Erythroblast (primary cell): ENCODE measurements at places on chromosomes 5 and 9.

DNA sequence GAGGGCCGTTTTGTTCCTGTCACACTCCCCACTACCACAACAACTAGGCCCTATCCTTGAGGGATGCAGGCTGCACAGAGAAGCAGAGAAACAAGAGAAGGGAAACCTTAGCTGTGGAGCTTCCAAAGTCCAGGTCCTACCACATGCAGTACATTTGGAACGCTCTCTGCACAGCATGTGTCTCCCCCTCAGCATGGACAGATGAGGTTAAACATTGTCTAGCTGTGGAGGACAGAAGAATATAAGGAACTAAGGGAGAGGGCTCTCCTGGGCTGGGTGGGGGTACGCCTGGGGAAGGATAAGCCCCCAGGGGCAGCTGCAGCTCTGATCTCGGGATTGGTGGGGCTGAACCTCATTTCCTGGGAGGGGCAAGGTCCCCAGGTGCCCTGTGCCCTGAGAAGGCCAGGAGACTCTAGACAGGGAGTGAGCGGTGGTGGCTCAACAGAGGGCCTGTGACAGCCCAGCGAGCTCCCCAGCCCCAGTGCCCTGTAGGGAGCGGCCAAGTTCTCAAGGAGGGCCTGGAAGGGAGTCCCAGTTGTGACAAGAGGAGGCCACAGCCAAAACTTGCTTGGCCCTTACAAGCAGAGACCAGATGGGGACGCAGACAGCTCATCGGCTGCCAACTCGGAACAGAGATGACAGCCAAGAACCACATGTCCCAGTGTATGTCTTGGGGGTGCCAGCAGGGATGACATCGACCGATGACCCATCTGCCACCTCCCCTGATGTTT is 30.1 kb downstream of the TSPAN17 start:
- no peak for DNase-seq

GRCh38 chr5:135423146-135423845 is 23.9 kb downstream of the DCANP1 start:
- no peak for DNase-seq

DNA sequence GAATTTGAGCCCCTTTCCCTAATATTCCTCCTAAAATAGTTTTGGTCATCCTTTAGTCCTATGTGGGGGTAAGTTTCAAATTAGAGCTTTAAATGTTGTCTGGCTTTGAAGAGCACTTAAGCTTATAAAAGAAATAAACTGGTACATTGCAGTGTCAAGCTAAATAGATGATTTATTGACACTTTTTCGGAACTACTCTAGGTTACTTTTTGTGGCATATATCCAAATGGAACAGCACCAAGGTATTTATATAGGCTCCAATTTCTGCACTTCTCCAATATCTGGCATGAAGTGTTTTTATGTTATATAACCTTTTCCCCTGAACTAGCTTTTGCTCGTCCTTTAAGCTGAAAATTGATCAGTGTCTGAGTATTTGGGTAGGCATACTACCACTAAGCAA is 402.5 kb downstream of the NFIB start:
- no peak for DNase-seq

GRCh38 chr5:55917402-55918086 is 66.4 kb downstream of the IL31RA start:
- DNase-seq = no peak

DNA sequence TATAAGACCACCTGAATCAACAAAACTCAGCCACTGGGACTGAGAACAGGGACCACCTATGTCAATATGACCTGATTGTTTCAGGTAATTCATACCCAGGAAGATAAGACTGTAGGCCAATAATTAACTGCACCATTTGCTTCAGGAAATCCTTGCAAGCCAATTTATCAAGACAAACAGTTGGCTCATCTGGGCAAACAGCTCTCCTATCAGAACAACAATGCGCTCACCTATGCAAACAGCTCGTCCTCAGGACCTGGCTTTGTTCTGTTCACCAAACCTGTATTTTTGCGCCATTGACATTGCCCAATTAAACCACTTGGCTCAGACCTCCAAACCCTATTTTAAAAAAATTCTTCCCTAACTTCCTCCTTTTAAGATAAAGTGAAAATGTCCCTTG is 92.3 kb upstream of the MARCHF11 start:
- DNase-seq = no peak

- DNase-seq = no peak
These were observed 12.2 kb upstream of the ALDH1B1 start for GRCh38 chr9:38380230-38380871.

GRCh38 chr9:105059252-105059651 is 131.3 kb upstream of the ABCA1 start:
- no peak for DNase-seq

DNA sequence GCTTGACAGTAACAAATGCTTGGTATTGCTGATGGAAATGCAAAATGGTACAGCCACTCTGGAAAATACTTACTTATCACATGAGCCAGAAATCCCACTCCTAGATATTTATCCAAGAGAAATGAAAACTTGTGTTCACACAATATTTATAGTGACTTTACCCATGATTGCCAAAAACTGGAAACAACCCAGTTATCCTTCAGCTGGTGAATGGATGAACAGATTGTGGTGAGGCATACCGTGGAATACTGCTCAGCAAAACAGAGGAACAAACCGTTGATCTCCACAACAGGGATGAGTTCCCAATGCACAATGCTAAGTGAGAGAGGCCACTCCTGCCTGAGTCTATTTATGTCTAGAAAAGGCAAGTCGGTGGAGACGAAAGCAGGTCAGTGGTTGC is 40.5 kb upstream of the LRRC14B start:
- no peak for DNase-seq

DNA sequence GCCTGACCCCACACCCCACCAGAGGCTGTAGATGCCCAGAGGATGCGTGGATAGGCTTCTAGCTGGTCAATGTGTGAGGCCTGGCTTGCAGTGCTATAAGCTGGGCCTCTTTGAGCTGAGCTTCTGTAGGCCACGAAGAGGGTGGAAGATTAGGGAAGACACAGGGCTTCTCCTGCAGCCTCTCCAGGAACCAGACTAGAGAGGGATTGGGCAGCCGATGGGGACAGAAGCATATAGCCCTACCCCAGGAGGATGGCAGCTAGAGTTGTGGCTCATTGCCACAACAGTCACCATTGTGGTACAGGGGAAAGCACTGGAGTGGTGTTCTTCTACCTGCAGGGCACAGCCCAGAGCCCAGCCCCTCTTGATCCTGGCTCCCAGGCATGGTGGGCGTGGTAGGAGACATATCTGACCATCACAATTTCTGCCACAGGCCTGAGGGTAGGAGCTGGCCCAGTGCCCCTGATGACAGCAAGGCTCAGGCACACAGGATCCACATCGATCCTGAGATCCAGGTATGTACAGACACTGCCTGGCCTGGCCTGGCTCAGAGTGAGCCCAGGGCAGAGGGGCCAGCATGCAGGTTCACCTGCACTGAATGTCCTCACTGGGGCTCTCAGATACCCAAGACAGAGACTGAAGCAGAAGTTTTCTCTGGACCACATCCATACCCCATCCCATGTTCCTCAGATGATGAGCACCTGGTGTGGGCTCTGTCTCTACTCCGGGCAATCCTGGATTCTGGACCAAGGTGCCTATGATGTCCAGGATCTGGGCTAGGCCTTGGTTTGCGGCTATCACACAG is 8.7 kb downstream of the PDLIM4 start:
- DNase-seq = no peak

DNA sequence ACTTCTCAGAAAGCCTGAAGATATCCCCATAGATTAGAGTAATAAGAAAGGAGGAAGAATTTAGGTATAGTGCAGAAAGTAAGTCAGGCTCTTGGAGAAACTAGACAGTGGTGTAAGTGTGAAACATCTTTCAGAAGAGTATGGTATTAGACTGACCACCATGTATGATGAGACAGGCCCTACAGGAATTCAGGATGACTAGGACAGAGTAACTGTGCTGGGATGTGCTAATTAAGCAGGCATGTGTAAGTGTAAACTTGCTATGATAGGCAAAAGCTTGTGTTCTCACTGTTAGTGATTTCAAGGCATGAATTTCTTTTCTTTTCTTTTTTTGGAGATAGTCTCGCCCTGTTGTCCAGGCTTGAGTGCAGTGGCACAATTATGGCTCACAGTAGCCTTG is 70.8 kb downstream of the RAB24 start:
- DNase-seq = no peak

DNA sequence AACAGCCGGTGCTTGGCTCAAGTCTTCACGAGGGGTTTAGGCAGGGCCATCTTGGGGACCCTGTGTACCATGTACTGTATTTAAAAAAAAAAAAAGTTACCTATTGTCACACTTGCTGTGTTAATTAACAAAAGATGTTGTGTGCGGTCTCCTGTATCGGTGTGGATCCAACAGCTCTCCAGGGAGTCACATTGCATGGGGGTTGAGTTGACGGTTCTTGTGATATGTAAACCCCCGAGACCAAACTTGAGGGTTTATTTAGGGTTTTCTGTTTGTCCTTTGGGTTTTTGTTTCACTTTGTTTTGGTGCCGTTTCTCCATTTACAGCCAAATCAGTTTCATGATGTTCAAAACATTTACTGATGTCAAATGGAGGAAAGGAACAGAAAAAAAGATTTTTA is 22.2 kb downstream of the AMBP start:
- no peak for DNase-seq

GRCh38 chr9:97769208-97769607 is 72.1 kb upstream of the XPA start:
- DNase-seq = no peak

GRCh38 chr5:40829748-40830533 is 5.1 kb downstream of the RPL37 start:
- no peak for DNase-seq
